ENCODE measurements at places on chromosomes 3 and 15.

- DNase-seq: no peak
These were observed 599.0 kb downstream of the MAGI1 start for GRCh38 chr3:65439641-65440284.

DNA sequence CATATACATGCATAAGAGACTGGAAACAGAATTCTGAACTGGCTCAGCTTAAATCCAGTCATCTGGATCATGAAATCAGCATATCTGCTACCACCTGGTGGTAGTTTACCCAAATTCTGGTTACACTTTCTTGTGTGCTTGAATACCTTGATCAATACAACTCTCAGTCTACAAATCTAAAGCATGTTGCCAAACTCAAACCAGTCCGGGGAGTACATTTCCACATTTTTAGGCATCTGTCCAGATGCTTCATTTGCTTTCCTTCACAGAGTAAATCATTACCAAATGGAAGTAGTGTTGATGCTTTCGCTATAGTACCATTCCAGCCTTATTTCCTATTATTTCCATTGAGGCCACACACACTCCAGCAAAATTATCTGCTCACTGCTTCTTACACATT, 126.4 kb downstream of the P2RY1 start:
- DNase-seq: no peak

GRCh38 chr3:89098964-89099585, 8.3 kb upstream of the EPHA3 start:
- no peak for DNase-seq

DNA sequence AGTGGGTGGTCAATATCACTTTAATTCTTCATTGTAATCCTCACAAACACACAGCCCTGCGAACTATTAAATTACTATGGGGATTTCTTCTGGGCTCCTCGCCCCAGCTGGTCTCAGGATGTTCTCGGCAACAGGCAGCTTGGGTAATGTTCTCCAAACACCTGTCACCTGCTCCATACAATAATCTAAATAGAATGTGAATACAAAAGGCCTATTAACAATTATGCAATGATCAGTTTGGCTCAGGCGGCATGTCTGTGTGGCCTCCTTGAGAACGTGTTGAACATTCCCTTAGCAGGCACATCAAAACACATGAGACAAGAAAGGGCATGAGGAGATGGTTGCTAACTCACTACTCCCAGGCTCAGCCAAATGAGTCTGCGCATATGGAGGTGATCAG, 158.6 kb upstream of the KBTBD8 start:
- DNase-seq: no peak

GRCh38 chr3:162992741-162993140, 1496.1 kb downstream of the OTOL1 start:
- no peak for DNase-seq

DNA sequence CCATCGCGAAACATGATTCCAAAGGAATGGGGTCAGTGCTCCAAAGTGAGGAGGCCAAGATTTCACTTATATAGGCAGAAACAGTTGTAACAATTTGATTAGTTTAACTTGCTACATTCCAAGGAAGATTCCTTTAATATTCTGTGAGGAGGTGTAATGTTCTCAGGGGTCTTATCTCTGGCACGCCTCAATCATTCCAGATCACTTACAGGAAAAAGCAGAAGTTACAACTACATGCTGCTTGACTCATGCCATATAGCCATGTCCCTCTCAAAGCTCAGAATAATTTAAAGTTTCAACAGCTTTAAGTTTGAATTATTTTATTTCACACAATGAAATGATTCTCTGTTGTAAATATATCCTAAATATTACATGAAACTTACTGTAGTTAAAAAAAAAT, 3.5 kb upstream of the FYTTD1 start:
- no peak for DNase-seq

GRCh38 chr3:48561045-48561736, 2.4 kb downstream of the UCN2 start:
- DNase-seq: no peak

- no peak for DNase-seq
These were observed 58.8 kb upstream of the NTRK3 start for GRCh38 chr15:88315221-88315878.

GRCh38 chr3:143511174-143511879, 336.9 kb downstream of the SLC9A9 start:
- no peak for DNase-seq

DNA sequence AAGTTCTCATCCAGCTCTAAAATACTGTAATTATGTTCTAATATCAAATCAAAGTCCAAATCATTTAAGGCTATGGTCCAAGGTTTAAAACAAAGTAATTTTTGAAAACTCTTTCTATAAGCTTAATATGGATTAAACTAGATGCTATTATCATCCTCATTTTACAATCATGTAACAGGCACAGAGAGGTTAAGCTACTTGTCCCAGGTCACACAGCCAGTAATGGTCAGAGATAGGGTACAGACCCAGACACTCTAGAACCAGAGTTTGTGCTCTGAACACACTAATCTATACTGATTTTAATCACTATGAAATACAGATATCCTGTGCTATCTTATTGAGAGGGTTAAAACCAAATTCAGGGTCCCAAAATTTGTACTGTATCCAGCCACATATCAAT, 44.8 kb downstream of the DENND4A start:
- DNase-seq: no peak

- no peak for DNase-seq
These were observed 445.1 kb downstream of the MECOM start for GRCh38 chr3:169218314-169218983.

- no peak for DNase-seq
These were observed 96.2 kb upstream of the BHLHE40 start for GRCh38 chr3:4883011-4883410.

DNA sequence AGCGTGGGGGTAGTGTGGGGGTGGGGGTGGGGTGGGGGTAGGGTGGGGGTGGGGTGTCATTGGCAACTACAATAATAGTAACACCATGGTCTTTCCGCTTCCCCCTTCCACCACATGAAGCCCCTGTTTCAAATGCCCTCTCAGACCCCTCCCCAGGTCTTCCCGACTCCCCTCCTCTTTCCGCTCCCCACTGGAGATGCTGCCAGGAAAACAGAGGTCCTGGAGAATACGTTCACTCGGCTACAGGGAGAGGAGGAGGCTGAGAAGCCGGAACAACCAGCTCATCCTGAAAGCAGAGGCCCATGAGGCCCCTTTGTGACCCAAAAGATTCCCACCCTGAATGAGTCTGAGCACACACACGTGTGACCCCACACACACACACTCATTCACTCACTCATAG, 75.4 kb downstream of the CPN2 start:
- no peak for DNase-seq

DNA sequence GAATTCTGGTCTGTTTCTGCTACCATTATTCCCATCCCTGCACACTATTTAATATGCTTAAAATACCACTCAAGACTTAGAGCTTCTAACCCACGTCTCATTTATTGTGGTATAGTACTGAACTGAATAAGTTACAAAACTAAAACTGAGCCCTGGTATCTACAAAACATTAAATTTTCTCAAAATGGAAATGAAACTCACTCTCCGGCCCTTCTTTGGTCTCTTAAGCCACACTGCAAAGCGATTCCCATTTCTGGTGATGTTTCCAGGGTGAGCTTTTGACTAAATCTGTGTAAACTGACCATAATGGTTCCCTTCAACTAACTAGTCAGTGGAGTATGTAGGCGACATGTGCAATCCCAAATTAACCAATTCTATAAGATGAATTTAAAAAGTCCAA, 18.6 kb downstream of the KPNA4 start:
- no peak for DNase-seq

DNA sequence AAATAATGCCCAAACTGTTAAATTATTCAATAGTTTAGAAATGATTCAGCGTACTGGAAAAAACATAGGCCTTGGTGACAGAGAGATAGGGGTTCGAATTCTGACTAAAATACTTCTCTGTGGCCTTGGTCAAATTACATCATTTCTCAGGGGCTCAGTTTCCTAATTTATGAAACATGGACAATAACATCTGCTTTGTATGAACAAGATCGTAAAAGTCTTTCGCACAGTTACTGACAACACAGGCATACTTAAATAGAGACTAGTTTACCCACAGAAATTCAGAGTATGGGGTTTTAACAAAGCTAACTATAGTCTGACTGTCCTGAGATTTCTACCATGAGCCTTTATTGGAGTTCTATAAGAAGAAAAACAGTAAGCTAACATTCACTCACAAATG, 440.4 kb downstream of the FHIT start:
- DNase-seq: no peak

DNA sequence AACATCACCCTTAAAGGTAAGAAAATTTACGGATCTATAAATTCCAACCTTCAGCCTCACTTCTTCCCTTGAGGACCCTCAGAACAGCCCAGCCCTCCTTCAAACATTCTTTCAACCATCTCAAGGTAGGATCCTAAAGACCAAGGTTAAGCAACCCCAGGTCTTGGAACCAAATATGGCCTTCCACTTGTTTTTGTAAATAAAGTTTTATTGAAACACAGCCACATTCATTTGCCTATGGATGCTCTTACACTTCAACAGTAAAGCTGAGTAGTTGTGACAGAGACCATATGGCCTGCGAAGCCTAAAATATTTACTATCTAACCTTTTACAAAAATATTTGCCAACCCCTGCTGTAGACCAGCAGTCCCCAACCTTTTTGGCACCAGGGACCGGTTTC, 70.4 kb upstream of the NTRK3 start:
- no peak for DNase-seq

DNA sequence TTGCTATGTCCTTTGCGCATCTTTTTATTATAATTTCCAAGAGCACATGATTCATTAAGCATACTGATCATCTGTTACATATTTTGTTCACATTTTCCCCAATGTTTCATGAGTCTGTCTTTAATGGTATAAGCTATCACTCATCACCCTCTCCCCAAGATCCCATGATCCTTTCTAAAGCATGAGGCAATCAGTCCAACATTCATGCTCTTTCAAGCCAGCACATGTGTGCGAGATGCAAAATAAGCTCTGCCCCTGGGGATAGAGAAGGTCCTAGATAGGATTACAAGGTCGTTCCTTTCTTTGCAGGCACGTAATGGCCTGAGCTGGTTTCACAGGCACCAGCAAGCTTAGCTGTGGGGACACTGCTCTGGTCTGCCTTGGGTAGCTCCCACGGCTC, 32.2 kb upstream of the B3GNT5 start:
- no peak for DNase-seq

DNA sequence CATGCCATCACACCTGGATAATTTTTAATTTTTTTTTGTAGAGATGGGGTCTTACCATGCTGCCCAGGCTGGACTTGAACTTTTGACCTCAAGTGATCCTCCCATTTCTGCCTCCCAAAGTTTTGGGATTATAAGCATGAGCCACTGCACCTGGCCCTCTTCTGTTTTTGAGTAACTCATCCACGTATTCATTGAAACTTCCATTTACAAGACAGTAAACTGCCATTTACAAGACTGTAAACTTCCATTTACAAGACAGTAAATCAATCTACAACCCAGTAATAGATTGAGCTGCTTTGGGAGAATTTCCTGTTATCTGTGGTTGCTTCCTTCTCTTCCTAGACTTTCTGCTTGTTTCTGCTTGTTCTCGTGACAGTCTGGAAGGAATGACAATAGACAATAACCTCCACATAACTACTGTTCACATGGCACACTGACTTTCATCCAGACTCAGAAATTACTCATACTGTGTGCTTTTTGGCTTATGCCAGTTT, 114.7 kb upstream of the CCNL1 start:
- no peak for DNase-seq

DNA sequence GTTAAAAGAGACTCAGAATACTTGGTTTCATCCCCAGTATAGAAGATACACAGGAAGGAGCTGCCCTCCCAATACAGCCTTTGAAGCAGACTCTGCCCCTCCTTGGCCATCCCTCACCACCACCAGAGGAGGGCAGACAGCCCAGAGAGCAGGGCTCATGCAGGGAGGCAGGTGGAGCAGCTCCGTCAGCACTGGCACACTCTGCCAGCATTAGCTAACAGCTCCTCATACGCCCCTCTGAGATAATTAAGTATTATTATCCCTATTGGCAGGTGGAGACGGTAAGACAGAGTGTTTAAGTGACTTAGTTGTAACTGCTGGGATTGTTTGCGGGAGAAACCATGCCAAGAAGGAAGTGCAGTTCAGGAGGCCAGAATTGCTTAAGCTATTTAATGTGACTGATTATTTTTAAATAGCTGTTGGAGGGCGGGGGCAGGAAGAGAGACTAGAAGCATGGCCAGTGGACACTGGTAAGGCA, 434.0 kb downstream of the EPHB1 start:
- DNase-seq: no peak

DNA sequence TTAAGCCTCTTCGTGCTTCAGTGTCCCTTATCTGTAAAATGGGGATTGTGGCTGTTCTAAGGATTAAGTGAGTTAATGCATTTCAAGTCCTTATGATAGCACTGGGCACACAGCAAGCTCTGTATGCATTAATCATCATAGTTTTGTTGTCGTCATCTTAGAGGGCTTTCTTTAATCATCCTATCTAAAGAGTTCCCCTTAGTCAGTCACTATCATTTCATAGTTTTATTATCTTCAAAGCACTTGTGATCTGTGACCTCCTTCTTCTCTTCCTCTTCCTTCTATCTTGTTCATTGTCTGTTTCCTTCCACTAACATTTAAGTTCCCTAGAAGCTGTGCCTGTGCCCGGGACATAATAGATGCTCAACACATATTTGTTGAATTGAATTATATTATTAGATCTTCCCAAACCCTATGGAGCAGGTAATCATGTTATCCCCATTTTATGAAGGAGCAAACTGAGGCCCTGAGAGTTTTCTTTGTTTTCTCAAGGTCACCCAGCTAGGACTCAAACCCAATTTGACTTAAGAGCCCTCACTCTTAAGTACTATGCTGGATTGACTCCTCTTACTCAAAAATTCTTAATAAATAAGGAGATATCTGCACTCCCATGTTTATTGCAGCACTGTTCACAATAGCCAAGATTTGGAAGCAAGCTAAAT, 24.1 kb downstream of the DUOX2 start:
- DNase-seq: no peak

DNA sequence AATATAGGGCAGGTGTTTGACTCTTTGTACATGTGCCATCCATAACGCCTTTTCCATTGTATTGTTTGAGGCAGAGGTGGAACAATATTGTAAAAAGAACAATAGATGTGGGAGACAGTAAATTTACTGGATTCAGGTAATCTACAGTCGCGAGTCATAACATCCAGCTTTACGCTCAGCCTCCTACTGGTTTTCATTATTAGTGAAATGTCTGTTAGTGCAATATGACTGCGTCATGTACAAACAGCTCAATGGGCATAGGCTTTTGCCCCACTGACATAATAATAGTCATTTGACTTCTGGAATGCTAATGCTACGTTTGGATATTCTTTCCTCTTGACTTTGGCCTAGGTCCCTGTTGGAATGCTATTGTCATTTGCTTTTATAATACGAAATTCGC, 9.5 kb downstream of the CACNA2D3 start:
- DNase-seq: no peak

- DNase-seq: no peak
These were observed 48.3 kb upstream of the DPPA4 start for GRCh38 chr3:109385442-109386318.
